ENCODE measurements at places on chromosomes 7 and 10.

- DNase-seq: no peak
Observed at GRCh38 chr10:88165849-88166271, 302.4 kb downstream of the PTEN start.

DNA sequence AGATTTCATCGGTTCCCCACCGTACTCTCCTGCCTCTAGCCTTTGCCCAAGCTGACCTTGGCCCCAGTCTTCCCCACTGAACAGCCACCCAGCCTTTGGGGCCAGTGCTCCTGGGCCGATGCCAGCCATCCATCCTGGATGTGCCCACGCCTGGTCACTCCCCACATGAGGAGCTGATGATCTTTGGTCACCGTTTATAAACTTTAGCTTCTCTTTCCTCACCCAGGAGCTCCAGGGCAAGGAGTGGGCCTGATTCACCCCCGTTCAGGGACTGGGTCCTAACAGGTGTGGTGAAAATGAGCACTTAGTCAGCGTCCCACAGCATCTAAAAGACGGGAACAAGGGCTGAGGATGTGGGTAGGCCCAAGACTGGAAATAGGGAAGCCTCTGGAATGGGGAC is 22.9 kb downstream of the GTF2IRD1 start:
- no peak for DNase-seq

DNA sequence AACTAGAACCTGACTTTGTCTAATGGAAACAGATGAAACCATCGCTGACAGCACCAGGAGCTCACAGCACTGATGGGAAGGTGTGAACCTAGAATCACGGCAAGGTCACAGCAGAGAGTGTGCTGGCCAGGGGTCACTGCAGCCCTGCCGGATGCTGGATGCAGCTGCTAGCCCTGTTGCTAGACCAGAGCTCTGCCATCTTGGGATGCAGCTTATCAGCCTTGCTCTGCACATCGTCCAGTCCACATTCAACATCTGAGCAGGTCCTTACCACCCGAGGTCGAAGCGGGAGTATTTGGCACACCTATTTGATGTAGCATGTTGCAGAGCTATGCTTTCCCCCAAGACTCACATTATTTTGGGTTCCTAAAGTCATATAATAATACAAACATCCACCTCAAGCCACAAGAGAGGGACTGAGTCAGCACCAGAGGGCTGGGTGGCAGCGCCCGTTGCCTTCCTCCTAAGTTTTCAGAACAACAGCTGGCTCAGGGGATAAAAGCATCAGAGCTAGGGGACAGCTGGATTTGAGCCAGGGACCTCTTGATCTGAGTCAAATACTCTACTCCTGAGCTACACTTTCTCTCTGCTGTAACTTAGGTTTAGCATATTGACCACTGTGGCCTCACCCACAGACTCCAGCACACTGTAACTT is 135.3 kb downstream of the ZNF467 start:
- no peak for DNase-seq

DNA sequence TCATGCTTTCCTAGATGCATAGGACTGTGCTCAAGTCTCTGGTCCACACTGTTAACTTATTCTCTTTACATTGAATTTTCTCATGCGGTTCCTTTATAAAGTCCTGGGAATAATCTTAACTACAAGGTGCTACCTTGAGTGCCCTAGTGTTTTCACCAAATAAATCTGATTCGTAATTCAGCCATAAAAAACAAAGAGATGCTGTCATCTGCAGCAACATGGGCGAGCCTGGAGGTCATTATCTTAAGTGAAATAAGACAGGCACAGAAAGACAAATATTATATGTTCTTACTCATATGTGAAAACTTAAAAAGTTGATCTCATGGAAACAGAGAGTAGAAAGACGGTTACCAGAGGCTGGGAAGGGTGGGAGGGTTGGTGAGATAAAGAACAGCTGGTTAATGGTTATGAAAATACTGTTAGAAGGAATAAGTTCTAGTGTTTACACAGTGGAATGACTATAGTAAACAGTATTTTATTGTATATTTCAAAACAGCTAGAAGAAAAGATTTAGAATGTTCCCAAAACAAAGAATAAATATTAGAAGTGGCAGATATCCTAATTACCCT is 38.3 kb downstream of the NT5C3A start:
- no peak for DNase-seq

GRCh38 chr10:91389636-91390512 is 20.3 kb upstream of the HECTD2 start:
- DNase-seq: no peak

- DNase-seq: no peak
Observed at GRCh38 chr10:51244748-51245490, 170.6 kb downstream of the PRKG1 start.

DNA sequence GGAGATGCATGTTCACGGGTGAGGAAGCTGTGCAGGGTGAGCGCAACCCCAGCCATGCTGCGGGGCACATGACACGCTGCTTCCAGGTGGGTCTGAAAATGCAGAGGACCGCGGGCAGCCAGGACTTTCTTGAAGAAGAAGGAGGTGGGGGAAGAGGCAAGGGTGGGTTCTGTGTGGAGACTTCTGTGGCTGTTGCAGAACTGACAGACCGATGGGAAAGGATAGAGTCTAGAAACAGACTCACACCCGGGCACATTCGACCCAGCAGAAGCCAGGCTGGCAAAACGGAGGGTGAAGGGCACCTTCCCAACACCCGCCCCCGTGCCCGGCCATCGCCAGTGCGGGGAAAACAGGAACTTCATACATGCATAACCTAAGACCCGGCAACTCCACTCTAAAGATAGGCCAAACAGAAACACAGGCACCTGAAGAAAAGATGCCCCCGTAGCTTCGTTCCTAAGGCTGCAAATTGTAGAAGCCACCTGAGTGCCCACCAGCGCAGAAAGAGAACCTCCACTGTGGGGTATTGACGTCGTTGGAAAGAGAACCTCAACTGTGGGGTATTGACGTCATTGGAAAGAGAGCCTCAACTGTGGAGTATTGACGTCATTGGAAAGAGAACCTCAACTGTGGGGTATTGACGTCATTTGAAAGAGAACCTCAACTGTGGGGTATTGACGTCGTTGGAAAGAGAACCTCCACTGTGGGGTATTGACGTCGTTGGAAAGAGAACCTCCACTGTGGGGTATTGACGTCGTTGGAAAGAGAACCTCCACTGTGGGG is 4.8 kb upstream of the KNDC1 start:
- DNase-seq: no peak

DNA sequence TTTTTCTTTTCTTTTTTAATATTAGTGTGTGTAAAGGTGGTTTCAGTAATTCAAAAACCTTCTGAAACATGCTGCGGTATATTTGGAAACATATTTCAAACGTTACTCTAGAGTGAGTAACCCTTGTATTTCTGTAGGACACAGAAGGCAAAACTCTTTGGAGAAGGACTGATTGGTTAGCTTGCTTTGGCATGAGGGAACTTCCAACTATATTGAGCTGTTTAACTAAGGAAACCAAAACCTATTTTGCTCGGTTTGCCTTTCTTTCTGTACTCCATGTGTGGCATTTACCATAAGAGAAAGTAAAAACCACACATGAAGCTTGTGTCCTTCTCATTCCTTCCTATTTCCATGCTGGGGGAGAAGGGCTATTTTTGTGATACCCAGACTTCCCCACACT is 149.8 kb downstream of the DYNC1I1 start:
- no peak for DNase-seq

DNA sequence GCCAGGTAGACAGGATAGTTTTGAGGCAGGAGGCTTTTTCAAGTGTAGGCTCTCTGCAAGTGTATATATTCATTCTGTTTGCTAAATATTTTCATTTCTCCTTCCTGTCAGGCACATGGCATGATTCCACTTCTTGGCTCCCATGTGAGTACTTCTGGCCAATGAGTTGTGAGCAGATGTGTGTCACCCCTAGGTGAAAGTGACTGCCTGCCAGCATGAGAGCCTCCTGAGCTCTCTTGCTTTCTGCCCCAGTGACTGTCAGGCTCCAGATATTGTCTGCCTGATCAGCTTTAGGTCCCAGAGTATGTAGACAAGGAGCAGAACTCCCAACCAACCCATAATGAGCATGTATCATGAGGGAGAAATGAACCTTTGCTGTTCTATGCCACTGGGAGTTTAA is 257.6 kb upstream of the NPY start:
- DNase-seq: no peak

DNA sequence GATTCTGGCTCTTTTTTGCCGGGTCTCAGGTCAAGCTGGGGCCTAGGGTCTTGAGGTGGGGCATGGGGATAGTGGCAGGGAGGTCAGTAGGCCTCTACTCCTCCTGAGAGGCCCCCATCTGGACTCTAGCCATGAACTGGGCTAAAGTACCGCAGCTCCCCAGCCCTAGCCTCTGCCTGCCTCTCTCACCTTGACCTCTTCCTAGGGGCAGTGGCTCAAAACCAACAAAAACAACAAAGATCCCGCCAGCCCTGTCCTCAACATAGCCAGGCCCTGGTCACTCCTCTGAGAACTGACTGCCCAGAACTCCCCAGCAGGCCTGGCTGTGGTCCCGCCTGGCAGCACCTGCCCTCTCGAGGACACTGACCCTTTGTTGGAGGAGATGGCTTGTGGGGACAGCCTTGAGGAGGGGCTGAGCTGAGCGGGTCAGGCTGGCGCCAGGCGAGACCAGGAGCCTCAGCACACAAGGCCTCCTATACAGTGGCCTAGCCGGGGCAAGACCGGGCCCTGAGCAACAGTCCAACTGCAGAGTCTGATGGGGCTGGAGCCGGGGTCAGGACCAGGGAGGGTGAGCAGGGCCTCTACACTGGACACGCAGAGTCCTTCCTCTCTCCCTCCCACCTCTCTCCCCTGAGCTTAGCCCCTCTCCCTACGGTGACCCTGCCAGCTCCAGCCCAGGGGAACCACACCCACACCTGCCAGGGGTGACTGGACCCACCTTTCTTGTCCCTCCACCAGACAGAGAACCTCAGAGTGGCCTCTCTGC is 11.6 kb upstream of the PPIF start:
- DNase-seq: no peak

GRCh38 chr7:55060636-55061022 is 41.8 kb downstream of the EGFR start:
- DNase-seq: no peak

DNA sequence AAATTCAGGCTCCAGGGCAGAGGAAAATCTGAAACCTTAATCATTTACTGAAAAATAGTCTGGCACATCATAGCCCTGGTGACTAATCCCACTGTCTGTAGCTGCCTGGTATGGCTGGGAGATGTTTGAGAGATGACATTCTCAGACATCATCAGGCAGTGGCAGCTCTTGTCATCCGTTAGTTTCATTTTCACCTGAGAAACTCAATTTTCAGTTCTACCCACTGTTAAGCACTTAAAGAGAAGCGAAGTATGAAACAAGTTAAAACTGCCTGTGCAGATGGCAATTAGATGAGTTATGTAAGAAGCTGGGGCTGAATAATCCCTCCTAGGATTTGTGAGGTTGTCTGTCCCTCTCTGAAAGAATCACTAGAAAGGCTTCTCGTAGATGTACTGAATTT is 150.2 kb downstream of the NSUN6 start:
- DNase-seq: no peak

GRCh38 chr7:81721437-81721836 is 48.4 kb downstream of the HGF start:
- no peak for DNase-seq

GRCh38 chr10:15344876-15345285 is 26.2 kb downstream of the FAM171A1 start:
- DNase-seq: no peak

GRCh38 chr10:62113680-62114079 is 155.0 kb downstream of the RTKN2 start:
- DNase-seq: no peak

GRCh38 chr10:12572281-12572680 is 222.9 kb downstream of the CAMK1D start:
- no peak for DNase-seq

DNA sequence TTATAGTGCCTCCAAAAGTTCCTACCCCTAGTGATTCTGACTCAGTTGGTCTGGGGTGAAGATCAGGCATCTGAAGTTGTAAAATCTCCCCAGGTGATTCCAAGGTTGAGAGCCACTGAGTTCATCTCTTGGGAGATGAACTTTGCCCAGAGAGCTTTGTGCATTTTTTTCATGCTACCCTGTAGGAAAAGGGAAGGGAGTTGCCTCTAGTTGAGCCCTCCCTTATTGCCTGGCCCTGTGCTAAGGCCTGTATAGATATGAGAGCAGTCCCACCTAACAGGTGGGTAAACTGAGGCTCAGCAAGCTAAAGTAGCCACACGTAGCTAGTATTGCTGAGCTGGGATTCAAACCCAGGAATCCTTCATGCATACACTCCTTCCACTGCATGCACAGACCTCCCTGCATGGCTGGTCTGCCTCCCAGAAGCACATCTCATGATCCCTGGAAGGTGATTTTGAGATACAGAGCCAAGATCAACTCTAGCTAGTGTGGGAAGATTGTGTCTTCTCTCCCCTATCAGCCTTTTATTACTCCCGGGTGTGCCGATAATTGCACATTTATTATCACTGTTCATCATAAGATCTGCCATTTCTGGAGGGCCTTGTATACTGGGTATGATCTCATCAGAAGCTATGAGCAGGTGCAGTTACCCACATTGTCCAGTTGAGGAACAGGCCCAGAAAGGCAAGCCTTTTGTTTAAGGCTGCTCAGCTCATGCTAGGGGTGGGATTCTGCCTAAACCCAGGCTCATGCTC is 47.0 kb downstream of the TBATA start:
- DNase-seq: no peak

DNA sequence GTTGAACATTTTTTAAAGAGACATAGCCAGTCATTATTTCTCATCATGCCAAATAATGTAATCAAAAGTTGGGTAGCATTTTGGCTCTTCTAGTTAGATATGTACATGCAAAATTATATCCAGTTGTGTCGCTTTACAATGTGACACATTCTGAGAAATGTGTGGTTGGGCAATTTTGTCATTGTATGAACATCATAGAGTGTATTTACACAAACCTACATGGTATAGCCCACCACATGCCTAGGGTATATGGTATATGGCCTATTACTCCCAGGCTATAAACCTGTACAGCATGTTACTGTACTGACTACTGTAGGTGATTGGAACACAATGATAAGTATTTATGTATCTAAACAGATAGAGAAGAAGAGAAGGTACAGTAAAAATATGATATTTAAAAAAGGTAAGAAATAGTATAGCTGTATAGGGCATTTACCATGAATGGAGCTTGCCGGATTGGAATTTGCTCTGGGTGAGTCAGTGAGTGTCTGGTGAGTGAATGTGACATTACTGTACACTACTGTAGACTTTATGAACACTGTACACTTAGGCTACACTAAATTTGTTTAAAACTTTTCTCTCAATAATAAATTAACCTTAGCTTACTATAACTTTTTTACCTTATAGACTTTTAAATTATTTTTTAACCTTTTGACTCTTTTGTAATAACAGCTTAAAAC is 16.5 kb downstream of the ZNF365 start:
- DNase-seq: no peak

- DNase-seq: no peak
Observed at GRCh38 chr7:21101541-21101940, 314.9 kb upstream of the SP8 start.

GRCh38 chr10:47031211-47031900 is 120.1 kb downstream of the PTPN20 start:
- no peak for DNase-seq

- DNase-seq: no peak
Observed at GRCh38 chr10:35892526-35892925, 250.4 kb upstream of the FZD8 start.

GRCh38 chr10:97567891-97568290 is 4.7 kb upstream of the ANKRD2 start:
- DNase-seq: no peak

Measured in activated naive CD8-positive, alpha-beta T cell treated with anti-CD3 and anti-CD28 coated beads, Interleukin-2, amount 50 U/mL, for 16 hours (primary cell).